ENCODE measurements at places on chromosomes 7 and 10.

DNA sequence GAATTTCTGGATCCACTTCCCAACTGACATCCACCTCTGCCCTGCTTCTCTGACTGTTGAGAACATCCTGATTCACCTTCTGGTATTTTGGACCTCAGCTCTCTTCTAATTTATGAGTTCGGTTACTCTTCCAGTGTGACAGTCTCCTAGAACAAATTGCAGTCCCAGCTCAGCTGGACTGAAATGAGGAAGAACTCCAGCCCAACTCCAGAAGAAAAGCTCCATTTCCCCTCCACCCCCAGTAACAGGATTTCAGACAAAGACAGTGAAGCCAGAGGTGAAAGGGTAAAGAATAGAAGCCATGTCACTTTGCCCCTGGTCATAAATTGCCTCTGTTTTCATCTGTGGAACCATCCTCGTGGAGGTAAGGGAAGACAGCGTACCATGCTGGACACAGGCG, 26.2 kb upstream of the INHBA start:
- no peak for DNase-seq

GRCh38 chr7:130734815-130735716, 1.1 kb upstream of the KLF14 start:
- DNase-seq: peak; percentile 51

GRCh38 chr7:28408960-28409715, 3.2 kb upstream of the CREB5 start:
- DNase-seq: peak; percentile 89

DNA sequence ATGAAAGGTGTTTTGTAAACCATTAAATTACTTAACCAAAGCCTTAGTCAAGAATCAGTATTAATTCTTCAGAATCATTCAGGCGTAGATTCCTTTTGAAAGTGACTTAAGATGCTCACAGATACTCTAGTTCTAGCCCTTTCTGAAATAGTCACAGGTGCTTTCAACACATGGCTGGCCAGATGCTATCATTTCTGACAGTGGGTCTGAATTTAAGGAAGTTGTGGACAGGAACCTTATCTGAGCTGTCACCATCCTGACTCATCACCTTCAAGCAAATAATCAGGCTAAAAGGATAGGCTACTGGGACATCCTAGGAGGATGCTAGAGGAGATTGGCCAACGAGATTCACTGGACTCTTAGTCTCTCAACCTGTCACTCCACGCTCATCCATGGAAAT, 501.5 kb downstream of the LRMDA start:
- DNase-seq: no peak

DNA sequence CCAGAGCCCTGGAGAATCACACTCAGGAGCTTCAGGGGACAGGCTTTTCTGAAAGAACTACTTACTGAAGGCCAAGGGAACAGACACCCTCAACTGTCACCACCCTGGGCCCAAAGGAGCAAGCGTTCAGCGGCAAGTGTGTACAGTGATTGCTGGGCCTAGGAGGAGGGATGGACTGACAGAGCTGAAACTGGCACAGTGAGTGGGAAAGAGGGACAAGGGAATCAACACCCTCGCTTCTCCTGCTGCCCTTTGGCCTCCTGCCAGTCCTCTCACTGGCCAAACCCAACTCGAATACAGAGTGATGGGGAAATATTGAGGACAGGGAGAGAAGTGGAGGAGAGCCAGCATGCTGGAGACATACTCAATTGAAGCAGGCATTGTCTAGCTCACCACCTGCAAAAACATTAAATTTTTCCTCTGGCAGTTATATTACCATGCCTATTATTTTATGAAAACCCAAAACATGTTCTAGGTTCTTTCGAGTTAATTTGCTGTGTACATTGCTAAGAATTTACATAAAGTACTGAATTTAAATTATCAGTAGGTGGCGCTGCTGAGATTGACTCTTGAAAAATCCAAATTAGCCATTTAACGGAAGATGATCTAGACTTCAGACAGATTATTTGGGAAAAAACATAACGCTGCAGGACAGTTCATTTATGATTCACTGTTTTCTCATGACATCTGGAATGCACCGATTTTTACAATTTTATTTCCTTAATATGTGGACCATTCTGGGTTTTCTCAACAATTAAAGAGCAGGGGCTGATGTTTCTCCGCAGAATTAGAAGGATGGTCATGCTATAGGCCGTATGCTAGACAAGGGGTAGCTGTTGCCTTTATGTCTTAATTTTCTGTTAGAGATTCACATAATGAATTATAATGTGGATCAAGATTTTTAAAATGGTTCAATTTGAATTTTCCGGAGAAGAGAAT, 14.7 kb upstream of the TMEM236 start:
- peak; percentile 30 for DNase-seq

DNA sequence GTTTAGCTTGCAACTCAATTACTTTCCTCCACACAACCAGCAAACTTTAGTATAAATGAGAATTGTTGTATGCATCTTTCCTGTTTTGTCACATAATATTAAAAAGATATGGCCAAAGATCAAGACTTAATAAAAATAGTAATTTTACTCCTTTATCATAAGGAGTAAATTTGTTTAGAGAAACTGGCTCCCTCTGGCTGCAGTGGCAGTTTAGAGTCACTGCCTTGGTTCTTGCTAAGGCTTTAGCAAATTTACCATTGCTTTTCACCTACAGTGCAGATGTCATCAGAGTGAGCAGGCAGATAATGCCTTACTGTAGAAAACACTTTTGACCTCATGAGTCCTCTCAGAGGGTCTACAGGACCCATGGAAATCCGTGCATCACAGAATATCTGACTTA, 2.6 kb downstream of the PRPF18 start:
- DNase-seq: no peak

GRCh38 chr10:921471-922414, 9.8 kb downstream of the LARP4B start:
- no peak for DNase-seq

GRCh38 chr7:92809397-92809759, 27.0 kb downstream of the CDK6 start:
- DNase-seq: no peak

GRCh38 chr10:110008518-110009339, 945 bp downstream of the ADD3 start:
- DNase-seq: peak; percentile 62

DNA sequence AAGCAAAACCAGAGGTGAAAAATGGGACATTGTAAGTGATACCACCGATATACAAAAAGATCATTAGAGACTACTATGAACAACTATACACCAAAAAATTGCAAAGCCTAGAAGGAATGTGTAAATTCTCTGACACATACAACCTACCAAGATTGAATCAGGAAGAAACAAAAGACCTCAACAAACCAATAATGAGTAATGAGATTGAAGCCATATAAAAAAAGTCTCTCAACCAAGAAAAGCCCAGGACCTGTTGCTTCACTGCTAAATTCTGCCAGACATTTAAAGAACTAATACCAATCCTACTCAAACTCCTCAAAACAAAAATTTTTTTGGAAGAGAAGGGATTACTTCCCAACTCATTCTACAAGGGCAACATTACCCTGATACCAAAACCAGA, 134.0 kb downstream of the TPST1 start:
- no peak for DNase-seq

- DNase-seq: no peak
Measured at GRCh38 chr10:80281292-80281691, 8.2 kb downstream of the MAT1A start.

DNA sequence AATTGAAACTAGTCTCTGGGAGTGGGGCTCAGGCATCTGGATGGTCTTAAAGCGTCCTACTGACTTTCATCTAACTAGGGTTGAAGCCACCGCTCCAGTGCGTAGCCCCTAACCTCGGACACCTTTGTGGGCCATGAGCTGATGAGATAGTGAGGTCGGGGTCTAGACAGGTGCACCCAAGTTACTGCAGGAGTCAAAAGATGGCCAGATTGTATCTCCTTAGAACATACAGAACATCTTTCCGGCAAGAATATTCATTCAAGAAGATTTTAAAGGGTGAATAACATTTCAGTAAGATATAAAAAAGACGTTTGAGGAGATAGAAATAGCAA, 20.6 kb downstream of the RBM17 start:
- DNase-seq: no peak

- DNase-seq: no peak
Measured at GRCh38 chr7:157807510-157807909, 470.7 kb downstream of the DNAJB6 start.

DNA sequence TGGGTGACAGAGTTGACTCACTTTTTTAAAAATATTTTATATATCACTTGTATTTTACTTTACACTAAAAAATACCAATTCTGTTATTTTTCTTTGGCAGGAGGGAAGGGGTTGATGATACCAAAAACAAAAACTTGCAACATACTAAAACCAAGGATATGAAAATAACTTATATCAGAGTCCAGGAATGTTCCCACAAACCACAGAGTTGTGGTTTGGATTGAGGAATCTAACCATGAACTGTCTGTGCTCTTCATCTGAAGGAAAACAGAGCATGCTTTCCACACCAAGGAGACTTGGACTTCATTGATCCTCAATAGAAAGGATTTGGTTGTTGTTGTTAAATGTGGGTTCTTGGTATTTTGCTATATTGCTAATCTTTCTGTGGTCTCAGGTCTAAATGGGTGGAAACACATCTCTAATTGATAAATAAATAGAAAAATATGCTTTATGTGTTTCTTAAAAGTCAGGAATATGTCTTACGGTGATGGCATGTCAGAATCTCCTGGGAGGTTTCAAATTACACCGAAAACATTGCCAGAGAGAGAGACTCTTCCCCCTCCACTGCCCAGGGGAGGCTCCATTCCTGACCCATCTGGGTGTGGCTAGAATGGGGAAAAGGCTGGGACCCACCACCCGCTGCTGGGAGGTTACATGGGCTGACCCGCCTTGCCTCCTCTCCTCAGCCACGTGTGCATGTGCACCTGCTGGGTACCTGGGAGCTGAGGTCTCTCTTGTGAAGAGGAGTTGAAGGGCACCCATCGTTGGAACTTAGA, 46.9 kb upstream of the STK17A start:
- no peak for DNase-seq

- peak; percentile 35 for DNase-seq
Measured at GRCh38 chr7:114554781-114555537, 140.3 kb downstream of the FOXP2 start.

DNA sequence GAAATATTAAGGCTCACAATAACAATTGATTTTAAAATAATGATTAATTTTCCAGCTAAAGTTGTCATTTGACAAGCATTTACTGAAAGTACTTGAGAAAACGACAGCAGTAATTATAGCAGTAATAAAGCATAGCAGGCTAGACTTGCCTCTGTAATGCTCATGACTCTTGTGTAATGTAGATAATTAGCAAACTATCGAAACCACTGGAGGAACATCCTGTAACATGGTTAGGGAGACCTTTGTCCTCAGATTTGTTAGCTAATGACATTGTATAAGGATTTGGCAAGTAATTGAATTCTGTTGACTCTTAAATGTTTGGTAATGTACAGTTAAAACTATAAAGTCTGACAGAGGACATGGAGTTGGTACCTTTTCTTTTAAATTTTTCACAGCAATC, 24.8 kb downstream of the ARL4A start:
- peak; percentile 7 for DNase-seq

DNA sequence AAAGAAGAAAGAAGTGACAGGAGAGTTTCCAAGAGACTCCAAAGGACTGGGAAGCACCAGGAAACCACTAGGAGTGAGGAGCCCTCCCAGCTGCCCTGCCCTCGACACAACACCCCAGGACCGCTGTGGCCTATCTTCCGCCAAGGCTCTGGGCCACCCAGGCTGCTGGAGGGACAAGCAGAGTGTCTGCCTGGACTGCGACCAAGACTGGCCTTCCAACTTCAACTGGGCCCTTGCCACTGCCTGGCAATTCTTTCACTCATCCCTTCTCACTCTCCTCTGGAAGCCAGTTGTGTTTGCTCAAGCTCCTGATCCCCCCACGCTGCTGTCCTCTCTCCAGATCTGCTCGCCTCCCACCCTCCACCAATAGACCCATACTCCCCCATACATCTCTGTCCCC, 10.2 kb downstream of the KIAA1549 start:
- DNase-seq: no peak
